GM23338 (cell line): ENCODE measurements at places on chromosomes 6 and 20. TPM values are rescaled to one million over a fixed set of nuclear protein-coding genes. Genes with fewer than 3 reads are reported as not detected.

DNA sequence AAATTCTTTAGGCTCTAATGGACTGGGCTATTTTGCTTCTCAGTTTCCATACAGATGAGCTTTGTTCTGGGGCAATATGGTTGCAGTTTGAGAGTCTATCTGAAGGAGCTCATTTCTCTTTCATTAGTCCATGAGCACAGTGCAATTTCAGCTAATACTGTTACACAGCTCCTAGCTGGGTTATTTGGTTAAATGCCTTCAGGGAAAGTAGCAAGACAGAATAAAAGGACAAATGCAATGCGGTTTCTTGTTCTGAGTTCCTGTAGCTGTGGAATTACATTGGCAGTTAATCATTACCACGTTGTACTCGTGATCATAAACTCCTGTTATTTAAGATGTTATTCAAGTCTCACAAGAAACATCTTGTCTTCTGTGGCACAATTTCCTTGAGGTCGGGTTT is 127.7 kb downstream of the BFSP1 start:
- H3K27me3 ChIP-seq = no peaks in the 10 kb centered on the region
- no peaks in the 10 kb centered on the region for H3K4me1 ChIP-seq
- no peaks in the 10 kb centered on the region for H3K36me3 ChIP-seq
- DNase-seq = no peak
- H3K4me3 ChIP-seq = no peak overlapping the region
- no peak overlapping the region for H3K27ac ChIP-seq

GRCh38 chr6:136066005-136066404 is 184.1 kb downstream of the MTFR2 start:
- no peaks in the 10 kb centered on the region; the same call in 1 of the 2 replicates for H3K4me1 ChIP-seq
- H3K27ac ChIP-seq = no peak overlapping the region
- no peaks in the 10 kb centered on the region for H3K36me3 ChIP-seq

DNA sequence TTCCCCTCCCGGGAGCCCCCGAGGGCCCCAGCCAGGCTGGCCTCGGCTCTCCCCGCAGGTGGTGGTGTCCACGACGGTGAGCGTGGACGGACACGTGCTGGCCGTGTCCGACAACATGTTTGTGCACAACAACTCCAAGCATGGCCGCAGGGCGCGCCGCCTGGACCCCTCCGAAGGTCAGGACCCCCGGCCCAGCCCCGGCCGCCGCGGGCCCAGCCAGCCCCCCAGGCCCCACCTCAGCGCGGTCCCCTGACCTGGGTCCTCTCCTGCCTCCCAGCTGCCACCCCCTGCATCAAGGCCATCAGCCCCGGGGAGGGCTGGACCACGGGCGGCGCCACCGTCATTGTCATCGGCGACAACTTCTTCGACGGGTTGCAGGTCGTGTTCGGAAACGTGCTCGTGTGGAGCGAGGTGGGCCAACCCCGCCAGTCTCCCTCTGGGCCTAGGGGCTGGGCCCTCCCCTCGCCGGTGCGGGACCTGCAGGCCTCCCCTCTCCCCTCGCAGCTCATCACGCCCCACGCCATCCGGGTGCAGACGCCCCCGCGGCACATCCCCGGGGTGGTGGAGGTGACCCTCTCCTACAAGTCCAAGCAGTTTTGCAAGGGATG is 51.0 kb downstream of the CPXM1 start:
- no peak for DNase-seq
- H3K27ac ChIP-seq = no peak overlapping the region
- H3K27me3 ChIP-seq = peaks cover 98% of the 10 kb centered on the region
- H3K36me3 ChIP-seq = no peaks in the 10 kb centered on the region

MRAP2 gene
- 10.2 and 13.5 TPM in 2 replicates for total RNA-seq

- peaks cover 10% of the 10 kb centered on the region for H3K4me1 ChIP-seq
- H3K27ac ChIP-seq = no peak overlapping the region
- H3K27me3 ChIP-seq = no peaks in the 10 kb centered on the region
- H3K4me3 ChIP-seq = no peak overlapping the region
Measured at GRCh38 chr20:48458003-48458377, 369.8 kb downstream of the PREX1 start.

DNA sequence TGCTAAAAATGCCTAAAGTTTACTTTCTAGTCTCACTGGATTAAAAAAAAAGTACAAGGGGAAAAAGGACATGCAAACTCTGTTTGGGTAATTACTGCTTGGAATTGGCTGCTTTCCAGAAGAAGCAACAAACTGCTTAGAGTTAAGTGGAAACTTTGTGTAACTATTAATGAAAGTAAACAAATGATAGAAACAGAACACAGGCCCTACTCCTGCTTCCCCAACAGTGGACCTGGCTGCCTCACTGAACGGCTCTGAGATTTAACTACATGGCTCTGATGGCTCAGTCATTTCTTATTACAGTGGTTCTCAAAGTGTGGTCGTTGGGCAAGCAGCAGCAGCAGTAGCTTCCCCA is 108.5 kb downstream of the MAN1A1 start:
- DNase-seq = no peak
- peaks cover 24% of the 10 kb centered on the region for H3K4me1 ChIP-seq
- H3K4me3 ChIP-seq = no peak overlapping the region
- no peaks in the 10 kb centered on the region for H3K36me3 ChIP-seq
- peak overlapping the region; percentile 28; the same call in 1 of the 2 replicates for H3K27ac ChIP-seq
- no peaks in the 10 kb centered on the region for H3K27me3 ChIP-seq

- no peaks in the 10 kb centered on the region for H3K27me3 ChIP-seq
- H3K4me1 ChIP-seq = no peaks in the 10 kb centered on the region
- H3K4me3 ChIP-seq = no peak overlapping the region
- no peaks in the 10 kb centered on the region for H3K36me3 ChIP-seq
- DNase-seq = no peak
Measured at GRCh38 chr6:64439274-64439673, 803.7 kb downstream of the PHF3 start.

SNAP25 gene
- 0.78 and 1.3 TPM in 2 replicates for total RNA-seq

DNA sequence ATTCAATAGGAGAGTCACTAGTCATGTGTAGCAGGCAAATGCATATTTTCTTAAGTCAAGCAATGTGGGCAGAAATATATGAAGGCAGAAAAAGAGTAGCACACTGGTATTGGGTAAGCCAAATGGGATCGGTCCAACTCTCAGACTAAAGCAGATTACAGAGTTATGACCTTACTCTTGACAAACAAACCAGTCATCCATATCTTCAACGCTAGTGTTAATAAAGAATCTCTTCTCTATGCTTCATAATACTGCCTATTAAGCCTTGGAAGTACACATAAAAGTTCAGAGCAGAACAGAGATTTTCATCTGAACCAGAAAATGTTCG is 320.2 kb upstream of the JARID2 start:
- peaks cover 48% of the 10 kb centered on the region for H3K4me1 ChIP-seq
- H3K4me3 ChIP-seq = no peak overlapping the region
- H3K36me3 ChIP-seq = no peaks in the 10 kb centered on the region
- DNase-seq = no peak

SAMD10 gene
- 2.8 and 7.3 TPM in 2 replicates for total RNA-seq

- no peak overlapping the region for H3K27ac ChIP-seq
- no peaks in the 10 kb centered on the region for H3K36me3 ChIP-seq
- H3K4me1 ChIP-seq = 0 out of 2 replicates have a peak, but pooled peaks cover 3% of the 10 kb centered on the region
- H3K4me3 ChIP-seq = no peak overlapping the region
Measured at GRCh38 chr6:14306151-14306906, 188.8 kb downstream of the CD83 start.

DNA sequence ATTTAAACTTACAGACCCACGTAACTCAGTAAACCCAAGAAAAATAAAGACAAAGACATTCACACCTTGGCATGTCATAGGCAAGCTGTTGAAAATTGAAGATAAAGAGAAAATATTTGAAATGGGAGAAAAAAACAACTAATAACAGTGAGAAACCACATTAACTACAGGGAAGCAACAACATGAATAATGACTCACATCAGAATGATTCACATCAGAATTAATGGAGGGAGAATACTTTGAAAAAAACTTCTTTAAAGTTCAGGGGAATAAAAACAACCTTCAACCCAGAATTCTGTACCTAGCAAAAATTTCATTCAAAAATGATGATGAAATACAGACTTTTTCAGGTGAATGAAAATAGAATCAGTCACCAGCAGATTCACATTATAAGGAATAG is 32.9 kb upstream of the SLC22A3 start:
- no peaks in the 10 kb centered on the region for H3K27me3 ChIP-seq
- H3K4me1 ChIP-seq = no peaks in the 10 kb centered on the region
- H3K27ac ChIP-seq = no peak overlapping the region
- no peak overlapping the region for H3K4me3 ChIP-seq
- no peaks in the 10 kb centered on the region for H3K36me3 ChIP-seq
